Fibroblast of upper back skin (primary cell): ENCODE measurements at places on chromosomes 3 and 15.

- DNase-seq, result no peak
These were observed 209.5 kb downstream of the GRM7 start for GRCh38 chr3:7070461-7070860.

DNA sequence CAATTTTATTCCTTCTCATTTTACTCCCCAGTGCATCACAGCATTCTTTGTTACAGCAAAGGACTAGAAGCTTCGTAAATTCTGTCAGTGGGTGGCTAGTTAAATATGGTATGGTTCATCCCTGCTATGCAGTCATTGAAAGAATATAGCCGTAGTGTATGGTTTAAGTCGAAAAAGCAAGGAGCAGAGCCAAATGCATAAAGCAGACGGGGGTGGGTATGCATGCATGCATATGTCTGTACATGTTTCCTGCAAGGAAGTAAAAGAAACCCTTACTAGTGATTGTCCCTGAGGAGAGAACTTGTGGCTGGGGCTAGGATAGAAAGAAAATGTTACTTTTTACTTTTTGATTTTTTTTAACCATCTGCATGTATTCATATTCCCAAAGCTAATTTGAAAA is 19.9 kb downstream of the RBP2 start:
- no peak for DNase-seq

DNA sequence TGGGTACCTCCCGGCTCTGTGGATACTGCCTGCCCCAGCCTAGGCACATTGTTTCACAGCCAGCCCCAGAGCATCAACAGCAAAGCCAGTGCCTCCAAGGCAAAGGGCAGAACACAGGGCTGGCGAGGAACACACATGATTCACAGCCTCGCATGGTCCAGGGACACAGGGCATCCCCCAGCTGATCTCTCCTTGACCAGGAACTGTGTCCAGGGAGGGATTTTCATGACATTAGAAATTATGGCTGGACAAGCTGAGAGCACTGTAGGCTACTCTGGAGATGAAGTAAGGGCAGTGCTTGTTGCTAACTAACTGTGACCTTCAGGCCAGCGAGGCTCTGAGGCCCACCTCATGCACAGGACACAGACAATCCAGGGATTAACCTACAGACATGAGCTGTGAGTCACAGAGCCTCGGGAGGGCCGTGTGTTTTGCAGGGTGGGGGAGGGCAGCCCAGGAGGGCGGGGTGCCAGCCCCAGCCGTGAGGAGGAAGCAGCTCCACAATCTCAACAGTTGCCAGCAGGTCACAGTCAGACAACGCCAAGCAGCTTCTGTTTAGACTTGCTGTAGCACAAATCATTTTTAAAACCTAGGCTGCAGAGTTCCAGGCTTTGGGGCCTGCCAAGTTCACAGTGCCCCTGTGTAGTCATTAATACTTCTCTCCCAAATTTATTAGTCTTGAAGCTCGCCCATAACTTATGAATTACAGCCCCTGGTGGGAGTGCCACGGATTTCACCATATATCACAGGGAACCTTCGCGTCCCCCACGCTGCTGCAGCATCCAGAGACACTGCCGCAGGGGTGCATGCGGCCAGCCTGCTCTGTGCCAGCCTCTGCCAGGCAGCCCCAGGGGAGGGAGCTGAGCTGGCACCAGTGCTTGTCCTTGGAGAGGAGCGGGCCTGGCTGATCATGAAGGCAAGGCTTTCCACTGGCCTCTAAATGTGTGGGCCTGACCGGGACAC is 114.7 kb downstream of the ETFA start:
- peak; percentile 88 for DNase-seq

DNA sequence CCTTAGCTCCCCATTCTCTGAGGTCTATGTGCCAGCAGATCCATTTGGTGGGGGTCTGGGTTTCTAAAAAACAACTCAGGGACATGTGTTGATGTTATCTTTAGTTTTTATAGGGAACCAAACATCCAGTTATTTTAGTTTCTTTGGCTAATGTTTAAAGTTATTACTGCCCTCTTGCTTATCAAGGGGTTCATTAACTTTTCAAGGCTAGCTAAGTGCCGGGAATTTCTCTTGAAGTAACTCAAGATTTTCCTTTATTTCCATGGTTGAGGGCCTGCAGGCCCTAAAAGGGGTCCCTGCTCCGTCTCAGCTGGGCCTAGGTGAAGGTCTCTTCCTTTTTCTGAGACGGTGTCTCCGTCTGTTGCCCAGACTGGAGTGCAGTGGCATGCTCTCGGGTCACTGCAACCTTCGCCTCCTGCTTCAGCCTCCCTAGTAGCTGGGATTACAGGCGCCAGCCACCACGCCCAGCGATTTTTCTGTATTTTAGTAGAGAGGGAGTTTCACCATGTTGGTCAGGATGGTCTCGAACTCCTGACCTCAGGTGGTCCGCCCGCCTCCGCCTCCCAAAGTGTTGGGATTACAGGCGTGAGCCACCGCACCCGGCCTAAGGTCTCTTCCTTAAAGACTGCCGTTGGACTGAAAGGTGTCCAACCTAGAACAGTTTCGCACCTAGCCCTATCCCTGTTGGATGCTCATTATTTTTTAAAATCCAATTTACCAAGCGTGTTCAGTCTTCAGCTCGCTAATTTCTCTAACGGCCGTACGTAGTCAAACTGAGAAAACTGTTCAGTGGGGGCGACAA is 1.3 kb upstream of the OXSR1 start:
- DNase-seq, result no peak

DNA sequence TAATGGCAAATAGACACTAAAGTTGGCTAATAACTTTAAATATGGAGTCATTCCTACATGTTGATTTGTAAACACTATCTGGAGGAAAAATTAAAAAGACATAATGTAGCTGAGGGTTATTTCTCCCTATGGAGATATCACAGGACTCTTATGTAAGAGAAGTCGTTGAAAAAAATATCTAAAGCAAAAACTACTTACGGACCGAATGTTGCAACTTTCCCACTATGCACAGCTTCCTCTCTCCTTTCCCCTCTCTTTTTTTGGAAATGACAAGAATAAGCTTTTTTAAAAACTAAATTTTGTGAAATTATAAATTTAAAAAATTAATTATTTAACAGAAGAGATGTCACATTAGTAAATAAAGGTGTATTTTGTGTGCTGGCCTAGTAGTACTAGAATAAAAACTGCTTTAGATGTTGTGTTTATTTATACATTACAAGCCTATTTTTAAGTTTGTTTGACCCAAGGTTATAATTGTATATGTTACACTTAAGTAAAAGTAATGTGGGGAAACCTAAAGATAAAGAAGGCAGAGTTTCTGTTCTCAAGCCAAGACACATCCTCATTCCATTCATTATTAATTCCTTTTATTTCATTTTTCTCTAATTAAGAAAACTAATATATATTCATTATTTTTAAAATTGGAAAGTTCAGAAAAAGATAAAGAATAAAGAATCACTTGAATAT is 20.7 kb upstream of the PPARG start:
- DNase-seq, result no peak

DNA sequence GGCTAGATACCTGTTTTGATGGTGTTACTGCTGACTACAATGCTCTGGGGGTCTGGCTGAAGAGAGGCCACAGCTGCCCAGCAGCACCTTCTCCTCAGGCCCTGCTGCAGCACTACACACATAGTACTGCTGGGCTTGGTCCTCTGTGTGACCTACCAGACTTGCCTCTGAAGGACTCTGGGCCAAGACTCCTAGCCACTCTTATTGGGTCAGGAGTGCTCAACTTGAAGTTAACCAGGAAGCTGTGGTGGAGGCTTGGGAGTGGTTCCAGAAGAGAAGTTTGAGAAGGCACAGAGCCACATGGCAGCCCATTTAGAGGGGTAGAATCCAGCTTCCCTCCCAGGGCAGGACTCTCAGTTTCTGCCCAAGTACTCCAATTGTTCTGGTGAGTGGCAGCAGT is 16.6 kb downstream of the ELP6 start:
- no peak for DNase-seq
